ENCODE measurements at places on chromosomes 6 and 20.

GRCh38 chr20:34744340-34744739, 40.2 kb downstream of the TP53INP2 start:
- DNase-seq = no peak

- DNase-seq = no peak
These were observed 7.0 kb downstream of the RCAN2 start for GRCh38 chr6:46484081-46484820.

- peak; percentile 61 for DNase-seq
These were observed 8.7 kb upstream of the HLA-E start for GRCh38 chr6:30480536-30481156.

DNA sequence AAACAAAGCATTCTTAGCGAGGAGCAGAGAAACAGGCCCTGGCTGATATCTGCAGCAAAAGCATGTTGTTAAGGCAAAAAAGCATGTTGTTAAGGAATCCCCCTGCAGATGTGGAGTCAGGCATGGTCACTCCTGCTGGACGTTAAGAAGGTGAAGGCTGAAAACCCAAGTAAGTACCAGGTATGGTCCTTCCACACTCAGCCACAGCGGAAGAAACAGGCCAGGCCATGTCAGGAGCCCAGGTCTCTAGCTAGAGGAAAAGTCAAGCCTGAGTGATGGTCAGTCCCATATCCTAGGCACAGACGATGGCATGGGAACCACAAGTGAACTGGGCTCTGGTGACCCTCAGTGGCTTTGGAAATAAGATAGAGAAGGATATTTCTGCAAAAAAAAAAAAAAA, 32.5 kb upstream of the MAS1L start:
- DNase-seq = no peak

GRCh38 chr6:107124934-107125348, 9.6 kb upstream of the BEND3 start:
- no peak for DNase-seq

- DNase-seq = peak; percentile 69
These were observed 17.6 kb upstream of the SNAI1 start for GRCh38 chr20:49964964-49965780.

DNA sequence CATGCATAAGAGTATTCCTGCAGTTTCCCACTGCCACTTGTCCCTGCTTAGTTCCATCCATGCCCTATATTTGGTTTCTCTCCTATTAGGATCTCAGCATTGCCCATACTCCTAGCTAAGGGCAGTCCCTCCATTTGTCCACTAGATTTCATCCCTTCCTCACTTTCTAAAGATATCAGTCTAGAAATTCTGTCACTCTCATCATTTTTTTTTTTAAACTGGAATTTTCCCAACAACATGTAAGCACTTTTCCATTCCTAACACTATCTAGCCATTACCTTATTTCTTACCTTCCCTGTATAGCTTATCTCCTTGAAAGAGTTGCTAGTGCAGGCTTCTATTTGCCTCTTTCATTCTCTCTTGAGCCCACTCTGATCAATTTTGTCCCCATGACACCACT, 312.2 kb downstream of the BTBD3 start:
- DNase-seq = no peak

- DNase-seq = peak; percentile 72
These were observed 50.8 kb upstream of the NRN1 start for GRCh38 chr6:6057442-6058053.

GRCh38 chr6:98877250-98877649, 42.9 kb downstream of the POU3F2 start:
- DNase-seq = no peak

GRCh38 chr20:31560094-31560745, 44.9 kb upstream of the ID1 start:
- DNase-seq = peak; percentile 86

- no peak for DNase-seq
These were observed 964.6 kb upstream of the SLC35B3 start for GRCh38 chr6:9399916-9400315.

DNA sequence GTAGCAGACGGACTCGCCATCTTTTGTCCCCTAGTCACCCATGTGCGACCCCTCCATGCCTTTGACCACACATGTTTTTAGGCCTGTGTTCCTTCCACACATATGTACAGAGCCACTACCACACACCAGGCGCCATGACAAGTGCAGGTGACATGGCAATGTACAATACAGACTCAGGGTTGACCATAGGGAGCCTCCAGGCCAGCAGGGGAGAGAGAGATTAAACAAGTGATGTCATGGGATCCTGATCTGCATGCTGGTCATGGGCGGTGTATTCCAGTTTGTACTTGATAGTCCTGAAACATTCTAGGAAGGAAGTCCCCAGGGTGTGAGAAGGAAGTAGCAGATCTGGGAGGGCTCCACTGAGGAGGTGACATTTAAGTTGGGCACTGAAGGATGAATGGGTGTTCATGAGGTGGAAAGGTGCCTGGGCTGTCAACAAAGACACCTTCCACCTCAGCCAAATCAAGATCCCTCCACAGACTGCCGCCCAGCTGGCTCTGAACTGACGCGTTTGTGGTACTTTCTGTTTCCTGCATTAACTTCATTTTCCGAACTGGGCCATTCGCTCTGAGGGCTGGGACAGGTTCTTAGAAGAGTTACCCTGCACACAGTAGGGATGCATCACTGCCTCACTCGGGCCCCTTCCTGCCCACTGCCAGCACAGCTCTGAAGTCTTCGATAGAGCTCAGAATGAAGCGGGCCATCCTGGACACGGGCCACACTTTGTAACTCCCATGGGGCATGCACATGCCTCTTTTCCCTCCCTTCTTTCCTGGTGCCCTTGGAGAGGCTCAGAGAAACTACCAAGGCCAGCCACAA, 94.0 kb downstream of the NOL4L start:
- DNase-seq = no peak

DNA sequence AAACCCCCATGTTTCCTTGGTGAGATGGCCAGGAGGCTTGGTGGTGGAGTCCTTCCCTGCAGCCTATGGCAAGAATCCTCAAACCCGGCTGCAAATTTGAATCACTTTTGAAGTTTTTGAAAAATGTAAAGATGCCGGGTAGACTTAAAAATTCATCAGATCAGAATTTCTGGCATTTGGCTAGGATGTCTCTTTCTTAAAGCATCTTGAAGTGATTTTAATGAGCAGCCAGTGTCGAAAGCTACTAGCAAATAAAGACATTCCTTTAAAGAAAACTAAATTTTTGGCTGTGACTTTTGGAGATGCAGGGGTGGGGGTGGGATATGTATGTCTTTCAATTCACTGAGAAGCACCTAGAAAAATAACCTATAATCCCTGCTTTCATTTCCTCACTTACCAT, 25.6 kb upstream of the NOX3 start:
- no peak for DNase-seq

DNA sequence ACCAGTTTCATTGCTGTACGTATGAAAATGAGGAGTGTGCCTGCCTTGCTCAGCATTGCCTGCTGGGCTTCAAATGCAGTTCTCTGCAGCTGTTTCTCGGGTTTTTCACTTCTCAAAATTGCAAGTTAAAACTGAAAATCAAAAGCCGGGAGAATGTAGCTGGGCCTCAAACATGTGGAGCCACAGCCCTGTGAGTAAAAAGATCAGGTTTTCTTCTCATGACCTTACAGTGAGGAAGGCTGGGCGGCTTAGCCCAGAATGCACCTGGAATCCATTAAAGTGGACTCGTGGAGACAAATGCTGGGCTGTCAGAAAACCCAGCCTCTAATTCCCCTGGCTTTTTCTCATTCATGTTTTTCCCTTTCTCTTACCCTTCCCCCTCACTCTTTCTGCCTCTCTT, 34.4 kb downstream of the DSE start:
- DNase-seq = no peak

DNA sequence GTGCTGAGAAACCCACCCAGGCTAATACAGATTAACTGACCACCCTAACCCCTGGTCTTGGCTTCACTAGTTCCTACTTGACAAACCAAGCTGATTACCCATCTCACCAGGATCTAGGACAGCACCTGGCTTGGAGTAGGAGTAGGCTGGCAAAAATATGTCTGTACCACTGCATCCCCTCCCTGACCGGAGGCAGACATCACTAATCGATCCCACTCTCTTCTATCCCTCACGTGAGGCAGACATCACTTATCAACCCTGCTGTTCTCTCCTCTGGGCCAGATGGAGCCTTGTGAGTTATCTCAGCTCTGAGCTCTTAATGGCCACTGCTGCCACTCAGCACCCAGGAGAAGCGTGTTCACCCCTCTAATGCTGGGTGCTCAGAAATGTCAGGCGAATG, 324.3 kb downstream of the CDH4 start:
- DNase-seq = no peak

- DNase-seq = no peak
These were observed 69.8 kb downstream of the DST start for GRCh38 chr6:56572788-56573471.

- DNase-seq = no peak
These were observed 116.7 kb downstream of the SLC35F1 start for GRCh38 chr6:118023771-118024170.

- DNase-seq = no peak
These were observed 37.7 kb downstream of the INSM1 start for GRCh38 chr20:20405623-20406022.

- DNase-seq = peak; percentile 84
These were observed 77.8 kb upstream of the TGM3 start for GRCh38 chr20:2217857-2218539.

GRCh38 chr6:114718716-114719270, 376.0 kb upstream of the HS3ST5 start:
- no peak for DNase-seq

DNA sequence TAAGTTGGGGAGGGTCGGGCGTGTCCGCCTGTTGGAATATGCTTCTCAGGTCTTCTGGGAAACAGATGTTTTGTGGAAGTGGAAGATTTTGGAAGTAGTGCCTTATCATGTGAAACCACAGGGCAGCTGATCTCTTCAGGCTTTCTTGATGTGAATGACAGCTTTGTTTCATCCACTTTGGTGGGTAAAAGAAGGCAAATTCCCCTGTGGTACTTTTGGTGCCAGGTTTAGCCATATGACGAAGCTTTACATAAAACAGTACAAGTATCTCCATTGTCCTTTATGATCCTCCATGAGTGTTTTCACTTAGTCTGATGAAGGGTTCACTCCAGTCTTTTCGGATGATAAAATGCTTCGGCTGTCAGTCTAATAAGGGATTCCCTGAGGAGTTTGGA, 4.6 kb downstream of the IRF4 start:
- no peak for DNase-seq

DNA sequence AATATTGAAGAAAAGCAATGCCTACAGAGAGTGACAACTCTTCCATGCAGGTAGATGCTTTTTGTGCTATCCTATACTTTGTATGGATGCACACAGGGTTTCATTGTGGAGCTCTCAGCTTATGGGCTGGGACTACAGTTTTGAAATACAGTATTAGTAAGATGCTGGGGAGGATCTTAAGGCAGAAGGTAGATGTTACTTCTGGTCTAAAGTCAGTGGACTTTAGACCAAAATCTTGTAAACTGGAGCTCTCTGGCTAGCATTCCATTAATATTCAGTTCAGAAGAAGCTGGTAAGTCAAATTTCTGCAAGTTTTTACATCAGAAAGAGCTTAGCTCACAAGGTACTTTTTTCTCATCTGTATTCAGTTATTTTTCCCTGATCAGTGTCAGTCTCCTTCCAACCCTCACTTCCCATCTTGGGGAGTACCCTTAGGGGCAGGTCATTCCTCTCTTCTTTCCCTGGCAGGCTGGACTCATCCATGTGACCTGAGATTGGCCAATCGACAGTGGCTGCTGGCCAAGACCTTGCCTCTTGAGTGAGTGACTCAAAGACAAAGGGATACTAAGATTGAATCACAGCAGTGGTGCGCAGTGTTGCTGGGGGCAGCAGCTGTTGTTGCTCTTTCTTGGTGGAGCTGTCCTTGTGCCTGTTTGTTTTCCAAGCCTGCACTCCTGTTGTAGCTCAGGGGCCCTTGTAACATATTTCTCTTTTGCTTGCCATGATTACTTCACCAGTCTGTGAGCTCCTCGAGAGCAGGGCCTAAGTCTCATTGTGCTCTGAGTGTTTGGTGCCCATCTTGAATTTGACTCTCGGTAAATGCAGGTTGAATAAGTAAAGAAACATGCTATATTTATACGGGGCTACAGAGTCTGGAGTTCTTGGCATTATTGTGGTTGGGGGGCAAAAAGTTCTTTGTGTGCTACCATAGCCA, 2.8 kb upstream of the PHF20 start:
- peak; percentile 69 for DNase-seq

DNA sequence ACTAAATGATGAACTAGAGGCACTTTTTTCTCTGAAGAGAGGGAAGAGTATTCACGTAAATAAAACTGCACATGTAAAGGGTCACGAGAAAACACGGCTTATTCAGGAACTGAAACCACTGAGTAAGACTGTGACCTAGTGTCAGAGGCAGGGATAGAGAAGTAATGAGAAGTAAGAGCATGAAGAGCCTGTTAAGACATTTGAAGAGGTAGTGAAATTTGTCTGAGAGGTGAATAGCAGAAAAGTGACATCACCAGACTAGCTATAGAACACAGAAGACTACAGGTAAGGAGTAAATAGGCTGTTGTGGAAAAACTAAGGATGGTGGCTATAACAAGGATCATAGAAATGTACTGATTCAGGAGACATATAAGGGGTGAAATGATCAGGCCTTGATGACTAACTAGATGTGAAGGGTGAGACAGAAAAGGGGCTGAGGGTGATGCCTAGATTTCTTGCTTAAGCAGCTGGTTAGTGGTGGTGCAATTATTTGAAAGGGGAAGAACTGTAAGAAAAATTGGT, 76.8 kb downstream of the REV3L start:
- peak; percentile 64 for DNase-seq

DNA sequence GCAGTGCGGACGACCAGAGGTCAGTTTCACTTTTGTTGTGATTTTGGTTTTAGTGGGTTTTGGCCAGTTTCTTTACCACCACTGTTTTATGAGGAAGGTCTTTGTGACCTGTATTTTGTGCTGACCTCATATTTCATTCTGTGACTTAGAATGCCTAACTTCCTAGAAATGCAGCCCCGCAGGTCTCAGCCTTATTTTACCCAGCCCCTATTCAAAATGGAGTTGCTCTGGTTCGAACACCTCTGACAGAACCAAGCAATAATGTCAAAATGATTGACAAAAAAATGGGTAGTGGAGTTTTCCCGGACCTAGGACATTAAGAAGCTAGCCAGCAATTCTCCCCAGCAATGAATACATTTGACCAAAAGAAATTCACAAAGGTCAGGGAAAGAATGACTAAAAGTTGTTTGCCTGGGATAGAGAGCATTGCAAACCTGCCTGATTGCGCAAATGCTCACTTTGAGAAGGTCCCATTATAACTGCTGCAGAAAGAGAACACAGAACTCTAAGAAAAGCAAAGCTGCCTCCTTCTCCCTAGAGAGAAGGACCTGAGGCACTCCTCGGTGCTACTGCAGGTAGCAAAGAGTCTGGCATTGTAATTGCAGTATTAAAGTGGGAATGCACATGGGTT, 288.8 kb downstream of the ADGB start:
- peak; percentile 60 for DNase-seq
